ENCODE measurements at places on chromosomes 16 and 17. TPM values are rescaled to one million over a fixed set of nuclear protein-coding genes. Genes with fewer than 3 reads are reported as not detected.

The TBX2 gene
- not detected for polyA plus RNA-seq

The CPNE2 gene
- 6.8 TPM for polyA plus RNA-seq

GRCh38 chr17:73278049-73278464, 16.4 kb upstream of the CPSF4L start:
- no peaks in the 10 kb centered on the region for H3K4me1 ChIP-seq
- H3K27ac ChIP-seq = no peak overlapping the region
- H3K36me3 ChIP-seq = no peaks in the 10 kb centered on the region
- H3K27me3 ChIP-seq = no peaks in the 10 kb centered on the region

DNA sequence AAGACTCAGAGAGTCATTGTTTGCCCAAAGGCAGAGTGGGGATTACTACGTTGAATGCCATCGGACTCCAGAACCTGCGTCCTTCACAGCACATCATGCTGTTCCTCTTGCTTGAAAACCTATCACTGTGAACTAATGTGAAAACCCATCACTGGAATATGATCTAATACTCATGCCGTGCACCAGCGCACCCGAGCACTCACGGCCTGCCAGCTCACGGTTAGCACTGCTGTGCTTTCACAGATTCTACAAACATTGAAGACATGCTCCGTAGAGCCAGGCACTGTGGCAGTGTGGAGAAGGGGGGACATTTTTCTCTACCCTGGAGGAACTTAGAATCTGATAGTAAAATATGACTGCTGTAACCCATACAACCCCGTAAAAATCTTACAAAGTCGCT, 350.4 kb downstream of the C16orf95 start:
- no peaks in the 10 kb centered on the region for H3K4me1 ChIP-seq
- H3K27me3 ChIP-seq = no peaks in the 10 kb centered on the region
- DNase-seq = no peak
- no peaks in the 10 kb centered on the region for H3K36me3 ChIP-seq

DNA sequence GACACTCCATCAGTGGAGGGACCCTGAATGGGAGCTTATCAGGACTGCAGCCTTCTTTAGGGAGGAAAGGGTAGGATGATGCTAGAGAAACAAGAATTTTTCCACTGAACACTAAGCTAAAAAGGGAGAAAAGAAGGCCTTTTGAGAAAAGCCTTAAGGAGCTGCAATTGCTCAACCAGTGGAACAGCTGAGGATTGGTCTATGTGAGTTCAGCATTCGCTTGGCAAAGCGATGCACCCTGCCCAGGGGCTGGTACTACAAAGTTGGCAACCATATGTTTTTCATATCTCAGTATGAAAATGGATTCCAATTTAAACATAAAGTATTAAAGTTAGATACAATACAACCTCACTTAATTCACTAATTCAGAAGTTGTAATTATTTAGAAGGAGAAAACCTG, 117.8 kb upstream of the FAM20A start:
- no peaks in the 10 kb centered on the region for H3K36me3 ChIP-seq
- DNase-seq = no peak
- H3K4me3 ChIP-seq = no peak overlapping the region
- H3K27me3 ChIP-seq = no peaks in the 10 kb centered on the region
- no peak overlapping the region for H3K27ac ChIP-seq
- no peaks in the 10 kb centered on the region for H3K4me1 ChIP-seq

DNA sequence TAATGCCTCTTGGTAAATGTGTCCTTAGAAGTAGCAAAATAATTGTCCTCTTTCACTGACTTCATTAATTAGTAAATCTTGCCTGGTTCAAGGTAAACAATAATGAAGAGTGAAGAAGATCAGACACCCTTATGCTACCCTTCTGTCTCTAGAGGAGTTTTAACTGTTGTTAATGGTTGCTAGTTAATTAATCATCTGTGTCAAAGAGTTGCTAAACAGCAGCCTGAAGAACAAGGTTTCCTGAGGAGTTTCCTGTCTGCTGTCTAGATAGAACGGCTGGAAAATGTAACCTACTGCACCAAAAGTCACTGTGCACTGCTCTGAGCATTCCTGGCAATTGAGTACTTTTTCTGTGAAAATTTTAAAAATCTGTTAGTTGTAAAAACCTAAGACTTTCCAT, 131.3 kb downstream of the NLK start:
- no peaks in the 10 kb centered on the region for H3K36me3 ChIP-seq
- no peaks in the 10 kb centered on the region for H3K27me3 ChIP-seq
- no peak for DNase-seq
- no peak overlapping the region for H3K27ac ChIP-seq
- H3K4me3 ChIP-seq = no peak overlapping the region

DNA sequence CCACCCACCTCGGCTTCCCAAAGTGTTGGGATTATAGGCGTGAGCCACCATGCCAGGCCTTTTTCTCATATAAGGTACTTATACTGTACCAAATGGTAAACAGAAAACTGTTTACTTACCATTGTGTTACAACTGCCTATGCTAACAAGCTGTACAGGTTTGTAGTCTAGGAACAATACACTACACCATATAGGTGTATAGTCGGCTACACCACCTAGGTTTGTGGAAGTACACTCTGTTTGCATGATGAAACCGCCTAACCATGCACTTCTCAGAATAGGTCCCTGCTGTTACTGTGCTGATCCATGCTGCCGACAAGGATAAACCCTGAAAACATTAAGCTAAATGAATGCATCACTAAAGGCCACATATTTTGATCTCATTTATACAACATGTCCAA, 18.9 kb downstream of the DNAJA2 start:
- no peak overlapping the region for H3K27ac ChIP-seq
- H3K27me3 ChIP-seq = no peaks in the 10 kb centered on the region
- no peak overlapping the region for H3K4me3 ChIP-seq
- H3K4me1 ChIP-seq = no peaks in the 10 kb centered on the region
- peaks cover 26% of the 10 kb centered on the region for H3K36me3 ChIP-seq

- H3K27me3 ChIP-seq = no peaks in the 10 kb centered on the region
- peaks cover 19% of the 10 kb centered on the region for H3K36me3 ChIP-seq
- H3K4me1 ChIP-seq = peaks cover 28% of the 10 kb centered on the region
- peak; percentile 73 for DNase-seq
- H3K27ac ChIP-seq = peak overlapping the region; percentile 90
These were observed 973 bp upstream of the UBTF start for GRCh38 chr17:44220213-44221083.

Measured in naive thymus-derived CD4-positive, alpha-beta T cell (primary cell).